ENCODE measurements at places on chromosomes 4 and X. TPM values are rescaled to one million over a fixed set of nuclear protein-coding genes. Genes with fewer than 3 reads are reported as not detected.

Gene OTC
- total RNA-seq, result not detected

Gene KCND1
- total RNA-seq, result 6.3 TPM

Gene MAGEA2
- not detected for total RNA-seq

Gene GAGE12J
- not detected for total RNA-seq

Gene RASL11B
- total RNA-seq, result 0.17 TPM

Gene FAM53A
- 1.9 TPM for total RNA-seq

Gene REELD1
- total RNA-seq, result 0.12 TPM

Gene GABRA4
- total RNA-seq, result not detected

Gene FRAS1
- not detected for total RNA-seq

Gene GLOD5
- total RNA-seq, result not detected

Gene PITX2
- total RNA-seq, result not detected

Gene OGT
- 309 TPM for total RNA-seq

Gene EVC2
- 0.49 TPM for total RNA-seq

Gene NCAPG
- 43.4 TPM for total RNA-seq
